ENCODE measurements at places on chromosomes 12 and 14.
A peak's percentile ranks its signal among the peaks of the same experiment; 100 is the strongest.

GRCh38 chr14:57078054-57078453, 190.7 kb downstream of the EXOC5 start:
- no peak for DNase-seq

- DNase-seq: no peak
Observed at GRCh38 chr12:104598342-104599271, 141.9 kb downstream of the CHST11 start.

DNA sequence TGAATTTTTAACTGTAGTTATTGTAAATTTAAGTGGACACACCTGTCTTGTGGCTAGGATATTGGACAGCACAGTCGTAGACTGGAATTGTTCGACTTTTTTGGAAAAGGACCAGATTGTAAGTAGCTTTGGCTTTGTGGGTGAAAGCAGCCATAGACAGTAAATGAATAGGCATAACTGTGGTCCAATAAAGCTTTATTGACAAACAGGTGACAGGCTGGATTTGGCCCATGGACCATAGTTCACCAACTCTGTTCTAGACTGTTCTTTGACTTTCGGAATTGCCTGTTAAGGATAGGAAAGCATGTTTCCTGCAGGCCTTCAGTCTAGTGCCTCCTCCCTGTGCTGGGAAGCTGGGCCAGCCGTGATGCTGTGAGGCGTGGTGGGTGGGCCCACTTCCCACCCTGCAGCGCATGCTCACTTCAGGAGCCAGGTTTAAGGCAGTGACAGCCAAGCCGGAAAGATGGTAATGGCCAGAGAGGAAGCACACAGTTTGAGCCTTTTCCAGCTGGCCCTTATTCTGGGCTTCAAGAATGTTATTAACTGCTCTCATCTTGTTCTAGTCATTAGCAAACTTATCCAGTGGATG, 51.8 kb downstream of the PPP2R5C start:
- DNase-seq: no peak

DNA sequence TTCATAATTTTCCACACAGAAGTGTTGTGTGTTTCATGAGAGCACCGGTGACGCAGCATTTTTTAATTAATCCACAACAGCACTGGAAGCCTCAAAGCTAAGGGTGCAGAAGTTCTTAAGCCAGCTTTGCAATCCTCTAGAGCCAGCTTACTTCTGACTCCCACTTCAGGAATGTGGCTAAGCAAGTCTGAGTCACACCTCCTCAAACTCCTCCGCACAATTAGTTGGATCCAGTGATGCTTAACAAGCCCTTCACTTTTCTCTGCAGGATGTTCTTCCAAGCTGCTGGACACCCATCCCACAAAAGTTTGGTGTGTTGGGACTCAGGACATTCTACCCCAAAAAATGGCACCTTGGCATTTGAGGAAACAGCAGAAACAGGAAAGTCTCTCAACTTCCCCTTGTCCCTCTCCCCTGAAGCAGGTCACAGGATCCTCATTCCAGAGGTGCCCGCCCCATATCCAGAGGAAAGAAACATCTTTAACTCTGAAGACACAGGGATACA, 210.0 kb downstream of the PPM1H start:
- peak; percentile 90 for DNase-seq

DNA sequence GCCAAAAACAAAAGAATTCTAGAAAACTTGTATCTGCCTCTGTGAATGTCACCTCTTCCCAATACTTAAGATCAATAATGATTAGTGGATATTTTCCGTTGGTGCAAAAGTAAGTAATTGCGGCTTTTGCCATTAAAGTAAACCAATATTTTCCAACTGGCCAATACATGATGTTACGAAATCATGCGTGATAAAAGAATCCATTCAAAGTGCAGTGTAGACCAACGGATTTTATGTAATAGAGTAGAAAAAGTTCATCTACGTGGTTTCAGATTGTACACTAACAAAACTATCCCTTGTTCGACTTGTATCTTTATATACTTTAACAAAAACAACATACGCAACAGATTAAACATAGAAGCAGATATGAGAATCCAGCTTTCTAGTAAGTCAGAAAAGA, 626 bp upstream of the ZNF268 start:
- DNase-seq: no peak

DNA sequence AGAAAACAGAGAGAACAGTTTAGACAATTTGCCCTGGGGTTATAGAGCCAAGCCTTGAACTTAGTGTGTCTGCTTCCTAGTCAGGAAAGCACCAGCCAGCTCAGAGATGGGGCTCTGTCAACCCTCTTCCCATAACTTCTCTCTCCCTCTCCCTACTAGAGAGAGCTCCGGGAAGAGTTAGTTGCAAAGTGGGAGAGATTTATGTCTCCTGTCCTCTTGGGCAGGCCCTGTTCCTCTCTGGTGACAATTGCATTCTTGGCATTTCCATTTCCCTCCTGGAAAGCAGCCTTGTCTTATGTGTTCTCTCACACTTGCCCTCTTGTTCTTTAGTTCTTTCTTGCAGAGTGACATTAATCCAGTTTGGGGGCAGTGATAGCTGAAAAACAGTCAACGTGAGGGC, 42.1 kb upstream of the TUNAR start:
- no peak for DNase-seq

- DNase-seq: no peak
Observed at GRCh38 chr12:128137140-128137539, 129.8 kb upstream of the TMEM132C start.

DNA sequence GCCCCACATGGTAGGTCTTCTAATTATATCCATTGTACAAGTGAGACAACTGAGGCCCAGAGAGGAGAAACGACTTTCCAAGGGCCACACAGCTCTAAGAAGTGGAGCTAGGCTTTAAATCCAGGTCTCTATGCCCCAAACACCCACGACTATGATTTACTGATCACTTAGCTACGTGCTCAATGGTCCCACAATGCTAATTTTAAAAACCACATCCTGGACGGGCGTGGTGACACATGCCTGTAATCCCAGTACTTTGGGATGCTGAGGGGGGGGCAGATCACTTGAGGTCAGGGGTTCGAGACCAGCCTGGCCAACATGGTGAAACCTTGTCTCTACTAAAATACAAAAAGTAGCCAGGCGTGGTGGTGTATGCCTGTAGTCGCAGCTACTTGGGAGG, 8.4 kb upstream of the MLEC start:
- no peak for DNase-seq

DNA sequence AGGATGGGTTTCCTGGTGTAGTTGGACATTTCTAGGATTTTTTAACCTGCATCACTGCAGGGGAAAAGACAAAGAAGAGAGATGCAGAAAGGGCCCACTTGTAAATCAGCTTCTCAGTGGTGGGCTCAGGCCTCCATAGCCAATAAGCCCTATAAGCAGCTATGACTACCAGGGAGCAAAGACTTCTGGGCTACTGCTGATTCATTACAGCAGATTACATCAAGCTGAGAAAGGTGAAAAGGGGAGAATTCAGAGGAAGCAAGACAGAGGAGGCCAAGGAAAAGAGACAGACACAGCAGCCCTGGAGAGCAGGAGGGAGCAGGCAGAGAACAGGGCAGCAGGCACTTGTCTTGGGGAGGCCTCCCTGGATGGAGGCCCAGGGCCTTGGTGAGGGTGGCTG, 95.2 kb downstream of the KCNA5 start:
- DNase-seq: no peak

DNA sequence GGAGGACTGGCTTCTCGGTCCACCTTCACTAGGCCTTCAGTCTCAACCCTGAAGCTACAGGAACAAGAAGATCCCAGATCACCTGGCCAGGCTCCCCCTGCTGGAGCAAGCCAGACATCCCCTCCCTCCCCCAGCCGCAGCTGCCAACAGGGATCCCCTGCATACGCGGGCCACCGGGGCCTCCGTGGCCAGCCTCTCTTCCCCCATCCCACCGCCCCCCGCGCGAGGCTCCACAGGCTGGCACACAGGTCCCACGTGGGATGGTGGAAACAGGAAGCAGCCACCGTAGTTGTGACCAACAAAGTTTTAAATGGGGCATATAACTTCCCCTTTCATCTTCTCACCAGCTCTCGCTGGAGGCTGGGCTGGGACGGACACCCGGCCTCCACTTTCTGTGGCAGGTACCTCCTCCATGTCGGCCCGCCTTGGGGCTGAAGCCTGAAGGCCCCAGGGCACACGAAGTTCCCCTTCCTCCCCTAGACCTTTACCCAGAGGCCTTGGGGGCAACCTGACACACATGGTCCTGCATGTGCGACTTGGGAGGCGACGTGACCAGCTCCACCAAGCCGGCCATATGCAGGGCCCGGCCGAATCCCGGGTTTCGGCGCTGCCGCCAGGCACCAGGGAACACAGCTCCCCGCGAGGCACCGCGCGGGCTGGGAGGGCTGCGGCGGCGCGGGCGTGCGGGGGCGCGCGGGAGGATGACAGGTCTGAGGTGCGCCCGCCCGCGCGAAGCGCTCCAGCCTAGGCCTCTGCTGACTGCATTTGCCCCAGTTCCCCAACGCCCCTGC, 44.4 kb upstream of the PNMA1 start:
- peak; percentile 78 for DNase-seq

DNA sequence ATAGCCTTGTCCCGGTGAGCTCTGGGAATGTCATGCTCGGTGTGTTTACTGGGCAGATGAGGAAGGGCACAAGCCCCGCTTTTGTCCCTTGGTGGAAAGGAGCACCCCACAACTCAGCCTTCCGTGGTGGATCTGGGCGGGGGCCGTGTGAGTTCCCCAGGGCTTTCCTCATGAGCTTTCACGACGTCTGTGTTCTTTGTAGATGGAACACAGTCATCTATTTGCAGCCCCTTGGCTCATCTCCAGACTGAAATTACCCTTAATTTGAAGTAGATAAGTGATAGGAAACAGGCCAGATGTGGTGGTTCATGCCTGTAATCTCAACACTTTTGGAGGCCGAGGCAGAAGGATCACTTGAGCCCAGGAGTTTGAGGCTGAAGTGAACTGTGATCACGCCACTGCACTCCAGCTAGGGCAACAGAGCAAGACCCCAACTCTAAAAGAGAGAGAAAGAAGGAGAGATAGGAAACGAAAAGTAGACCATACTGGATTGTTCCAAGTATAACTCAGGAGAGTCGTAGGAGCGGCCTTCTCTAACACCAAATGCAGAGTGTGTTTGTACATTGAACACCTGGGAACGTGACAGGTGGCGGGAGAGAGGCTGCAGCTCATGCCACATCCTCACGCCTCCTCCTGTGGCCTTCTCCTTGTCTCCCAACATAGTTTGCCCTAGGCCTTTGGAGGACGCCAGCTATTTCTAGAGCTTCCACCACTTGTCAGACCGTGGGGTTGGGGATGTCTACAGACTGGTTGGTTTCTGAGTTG, 8.8 kb downstream of the P2RX4 start:
- DNase-seq: no peak

DNA sequence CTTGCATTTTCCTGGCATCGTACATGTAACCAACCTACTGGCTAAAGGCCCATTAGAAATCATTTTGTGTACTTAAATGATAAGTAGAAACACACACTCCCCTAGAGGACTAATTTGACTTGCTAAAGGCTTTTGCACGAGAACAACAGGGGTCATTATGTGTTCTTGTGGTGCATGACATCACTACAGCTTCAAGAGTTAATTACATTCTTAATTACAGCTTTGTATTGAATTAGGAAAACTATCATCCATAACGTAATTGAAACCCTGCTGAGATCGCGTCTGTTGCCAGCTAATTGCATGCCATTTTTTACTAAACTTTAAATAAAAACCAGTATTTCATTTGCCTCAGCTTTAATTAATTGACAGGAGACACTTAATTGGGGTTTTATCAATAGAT, 51.4 kb downstream of the TMEM132C start:
- DNase-seq: no peak

DNA sequence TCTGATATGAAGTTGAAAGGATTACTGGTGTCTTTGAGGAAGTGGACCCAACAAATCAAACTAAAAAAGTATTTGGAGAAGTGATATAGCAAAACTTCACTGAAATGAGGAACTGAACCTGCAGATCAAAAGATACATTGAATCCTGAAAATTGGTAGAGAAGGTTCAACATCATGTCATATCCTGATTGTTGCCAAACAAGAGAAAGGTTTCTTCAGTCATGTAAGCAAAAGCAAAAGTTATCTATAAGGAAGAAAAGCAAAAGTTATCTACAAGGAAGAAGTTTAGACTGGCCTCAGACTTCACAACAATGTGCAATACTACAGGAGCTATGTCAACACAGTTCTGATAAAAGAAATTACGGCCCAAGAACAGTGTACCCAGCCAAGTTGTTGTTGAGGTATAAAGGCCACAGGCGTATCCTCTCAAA, 142.7 kb downstream of the RAD51B start:
- DNase-seq: no peak

DNA sequence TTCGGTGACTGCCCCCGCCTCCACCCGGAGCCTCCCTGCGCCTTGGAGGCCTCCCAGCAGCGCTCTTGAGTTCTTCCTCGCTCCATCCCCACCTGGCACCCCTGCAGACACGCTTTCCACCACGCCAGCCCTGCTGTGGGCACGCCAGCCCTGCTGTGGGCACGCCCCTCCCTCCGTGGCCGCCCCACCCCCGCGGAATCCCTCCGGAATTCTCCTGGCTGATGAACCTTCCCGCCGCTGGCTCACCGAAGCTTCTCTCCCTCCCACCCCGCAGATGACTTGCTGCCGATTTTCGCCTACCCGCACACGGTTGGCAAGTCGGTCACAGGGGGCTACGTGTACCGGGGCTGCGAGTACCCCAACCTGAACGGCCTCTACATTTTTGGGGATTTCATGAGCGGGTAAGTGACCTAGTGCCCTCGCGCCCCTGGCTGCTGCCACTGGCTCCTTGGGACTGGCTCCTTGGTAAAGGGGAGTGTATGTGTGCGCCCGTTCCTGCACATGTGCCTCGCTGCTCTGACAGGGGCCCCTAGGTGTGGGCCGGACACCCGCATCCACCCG, 15.2 kb downstream of the HHIPL1 start:
- no peak for DNase-seq

DNA sequence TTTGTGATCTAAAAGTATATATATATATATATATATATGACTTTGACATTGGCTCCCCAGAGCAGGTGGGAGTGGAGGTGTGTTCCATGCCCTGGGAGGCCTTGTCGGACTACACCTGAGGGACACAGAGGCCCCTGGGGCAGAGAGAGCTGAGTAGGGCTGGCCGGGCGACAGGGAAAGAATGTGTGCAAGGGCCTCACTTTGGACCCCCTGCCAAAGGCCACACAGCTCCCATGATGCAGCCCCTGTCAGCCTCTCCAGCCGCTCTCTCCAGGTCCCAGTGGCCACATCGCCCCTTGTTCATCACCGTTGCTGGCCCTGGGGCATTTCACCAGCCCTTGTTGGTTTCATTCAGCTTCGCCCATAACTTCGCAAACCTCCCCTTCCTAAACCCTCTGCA, 123.9 kb downstream of the BCL11B start:
- DNase-seq: no peak

DNA sequence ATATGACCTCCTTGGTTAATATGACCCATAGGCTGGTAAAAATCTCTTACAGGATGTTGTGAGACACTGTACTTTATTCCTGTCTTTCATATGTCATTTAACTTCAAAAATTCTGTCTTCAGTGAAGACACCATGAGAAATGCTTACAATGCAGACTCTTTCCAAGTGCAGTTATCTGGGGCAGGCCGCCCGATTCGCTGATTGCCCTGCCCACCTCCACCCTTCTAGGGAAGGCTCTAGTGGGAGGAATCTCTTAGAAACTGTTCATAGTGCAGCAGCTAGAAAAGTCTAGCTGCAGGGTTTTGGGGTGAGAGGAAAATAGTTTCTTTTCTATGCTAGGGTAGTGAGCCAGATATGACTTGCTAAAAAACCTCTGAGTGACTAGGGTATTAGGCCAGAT, 15.0 kb upstream of the CIPC start:
- DNase-seq: no peak

- DNase-seq: no peak
Observed at GRCh38 chr12:79698966-79699365, 8.2 kb upstream of the PAWR start.

Data from A673 (cell line).